Karpas-422 (cell line): ENCODE measurements at places on chromosomes 7 and 10. TPM values are rescaled to one million over a fixed set of nuclear protein-coding genes. Genes with fewer than 3 reads are reported as not detected.

The HSPA12A gene
- 0.07 TPM in 2 replicates for total RNA-seq

The GHRHR gene
- not detected in 2 replicates for total RNA-seq

The MSMB gene
- total RNA-seq: not detected in 2 replicates

The TBXAS1 gene
- total RNA-seq: not detected in 2 replicates

The HIP1 gene
- total RNA-seq: 0.34 and 0.47 TPM in 2 replicates

The LIPF gene
- 0.22 TPM in 1 of 2 replicates, not detected in the other for total RNA-seq

- H3K27me3 ChIP-seq: no peaks in the 10 kb centered on the region
- H3K4me1 ChIP-seq: peaks cover 51% of the 10 kb centered on the region
- DNase-seq: peak; percentile 92
- peak within 1 kb of the TSS; percentile 88 for H3K4me3 ChIP-seq
- H3K27ac ChIP-seq: peak within 1 kb of the TSS; percentile 88
These were observed at the start of gene SMURF1 for GRCh38 chr7:99143853-99144672. TSS of gene SMURF1 (minus strand) at chr7:99144108. CDS start at chr7:99143780, 328 bp downstream.

DNA sequence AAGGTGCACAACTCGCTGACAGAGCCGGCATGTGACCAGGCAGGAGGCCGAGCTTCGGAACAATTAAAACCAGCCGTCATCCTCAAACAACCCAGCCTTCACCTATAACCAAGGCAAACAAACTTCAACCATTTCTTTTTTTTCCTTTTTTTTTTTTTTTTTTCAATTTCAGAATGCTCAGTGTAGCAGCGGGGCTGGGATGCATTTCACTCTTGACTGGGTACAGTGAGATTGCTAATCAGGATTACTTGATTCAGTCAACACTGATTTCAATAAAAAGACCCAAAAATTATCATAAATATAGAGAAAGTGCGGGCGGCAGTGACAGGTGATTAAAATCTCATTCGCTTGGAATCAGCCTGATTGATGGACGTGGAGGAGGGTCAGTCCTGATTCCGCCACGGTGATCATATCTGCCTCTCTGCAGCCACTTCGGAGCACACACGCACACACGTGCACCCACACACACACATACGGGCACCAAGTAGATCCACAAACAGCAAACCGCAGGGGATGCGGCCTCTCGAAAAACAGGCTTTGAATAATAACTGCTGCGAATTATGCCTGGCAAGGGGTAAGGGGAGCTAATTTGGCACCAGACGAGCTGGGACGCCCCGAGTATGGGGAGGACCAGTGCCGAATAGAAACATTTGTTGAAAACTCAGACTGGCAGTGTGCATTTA is 31.2 kb downstream of the EBF3 start:
- DNase-seq: no peak
- no peaks in the 10 kb centered on the region for H3K4me1 ChIP-seq
- no peaks in the 10 kb centered on the region for H3K27me3 ChIP-seq
- H3K36me3 ChIP-seq: no peaks in the 10 kb centered on the region

- no peak overlapping the region for H3K4me3 ChIP-seq
- H3K27me3 ChIP-seq: no peaks in the 10 kb centered on the region
- H3K27ac ChIP-seq: no peak overlapping the region
These were observed 24.0 kb upstream of the INPP5F start for GRCh38 chr10:119701861-119702260.

- no peak overlapping the region for H3K4me3 ChIP-seq
- H3K27me3 ChIP-seq: no peaks in the 10 kb centered on the region
- H3K36me3 ChIP-seq: no peaks in the 10 kb centered on the region
- no peak overlapping the region for H3K27ac ChIP-seq
- peak; percentile 71 for DNase-seq
These were observed 9.2 kb downstream of the SGMS1 start for GRCh38 chr10:50614444-50615137.

GRCh38 chr7:234708-235553 is 42.6 kb downstream of the FAM20C start:
- no peaks in the 10 kb centered on the region for H3K27me3 ChIP-seq
- H3K4me3 ChIP-seq: no peak overlapping the region
- no peaks in the 10 kb centered on the region for H3K4me1 ChIP-seq
- no peaks in the 10 kb centered on the region for H3K36me3 ChIP-seq
- no peak overlapping the region for H3K27ac ChIP-seq
- no peak for DNase-seq

DNA sequence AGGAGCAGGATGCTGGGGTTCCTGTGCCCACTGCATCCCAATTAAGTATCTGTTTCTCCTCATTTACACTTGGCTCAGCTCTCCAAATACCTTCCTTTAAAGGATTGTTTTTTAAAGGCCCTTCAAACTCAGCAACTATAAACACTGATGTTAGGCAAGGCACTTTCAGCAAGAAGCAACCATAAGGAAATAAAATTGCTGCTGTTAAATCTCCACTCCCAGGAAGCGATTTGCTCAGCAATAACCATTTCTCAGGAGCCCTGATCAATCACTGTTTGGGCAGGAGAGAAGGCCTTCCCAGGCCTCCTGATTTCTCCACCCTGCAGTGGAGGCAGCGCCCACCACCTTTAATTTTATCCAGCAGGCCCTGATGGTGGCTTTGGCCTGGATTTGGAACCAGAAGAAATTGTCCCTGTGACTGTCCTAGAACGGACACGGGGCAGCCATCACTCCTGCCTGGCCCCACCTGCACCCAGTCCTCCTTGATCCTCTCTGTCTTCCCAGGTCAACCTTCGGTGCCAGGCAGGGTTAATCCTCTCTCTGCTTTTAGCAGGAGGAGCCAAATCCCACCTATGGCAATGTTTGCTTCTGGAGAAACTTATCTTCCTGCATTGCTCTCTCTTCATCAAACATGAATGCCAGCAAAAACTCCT is 199.8 kb downstream of the PLXNA4 start:
- no peak overlapping the region for H3K27ac ChIP-seq
- H3K36me3 ChIP-seq: no peaks in the 10 kb centered on the region
- no peaks in the 10 kb centered on the region for H3K4me1 ChIP-seq
- H3K27me3 ChIP-seq: no peaks in the 10 kb centered on the region; the same call in 1 of the 2 replicates
- DNase-seq: no peak
- H3K4me3 ChIP-seq: no peak overlapping the region

- no peak overlapping the region for H3K27ac ChIP-seq
- no peaks in the 10 kb centered on the region for H3K4me1 ChIP-seq
- H3K4me3 ChIP-seq: no peak overlapping the region
- H3K27me3 ChIP-seq: no peaks in the 10 kb centered on the region
- DNase-seq: no peak
These were observed 98.3 kb upstream of the PRSS58 start for GRCh38 chr7:142356166-142356565.

DNA sequence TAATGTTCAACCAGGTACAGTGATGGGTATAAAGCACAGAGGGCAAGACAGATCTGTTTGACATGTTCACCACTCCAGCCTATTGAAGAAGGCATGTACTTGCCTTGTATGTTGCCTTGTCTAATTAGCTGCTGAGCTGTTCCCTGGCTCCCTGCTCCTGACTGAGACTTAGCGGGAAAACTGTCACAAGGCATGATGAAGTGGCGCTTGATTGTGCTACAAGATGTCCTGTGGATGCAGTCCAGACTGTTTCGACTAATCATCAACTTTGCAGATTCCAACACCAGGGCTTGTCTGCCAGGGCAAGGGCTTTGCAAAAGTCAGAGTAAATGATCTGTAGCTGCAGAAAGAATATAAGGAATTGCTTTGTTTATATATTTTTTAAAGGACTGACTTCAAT is 136.2 kb upstream of the NRBF2 start:
- no peak overlapping the region for H3K27ac ChIP-seq
- no peak overlapping the region for H3K4me3 ChIP-seq
- H3K4me1 ChIP-seq: no peaks in the 10 kb centered on the region
- no peaks in the 10 kb centered on the region for H3K27me3 ChIP-seq
- no peaks in the 10 kb centered on the region for H3K36me3 ChIP-seq
- no peak for DNase-seq

GRCh38 chr10:60508037-60508436 is 118.4 kb upstream of the ANK3 start:
- peaks cover 11% of the 10 kb centered on the region for H3K4me1 ChIP-seq
- H3K27ac ChIP-seq: no peak overlapping the region
- no peaks in the 10 kb centered on the region for H3K27me3 ChIP-seq
- H3K36me3 ChIP-seq: no peaks in the 10 kb centered on the region

- DNase-seq: no peak
- no peaks in the 10 kb centered on the region for H3K27me3 ChIP-seq
- H3K27ac ChIP-seq: no peak overlapping the region
These were observed 514.3 kb upstream of the ADARB2 start for GRCh38 chr10:2251631-2252030.

- H3K36me3 ChIP-seq: peaks cover 22% of the 10 kb centered on the region
- no peak for DNase-seq
- no peaks in the 10 kb centered on the region for H3K27me3 ChIP-seq
These were observed 49.0 kb downstream of the ALOX5 start for GRCh38 chr10:45422866-45423659.

GRCh38 chr10:3382092-3382491 is 209.5 kb upstream of the PITRM1 start:
- H3K4me3 ChIP-seq: no peak overlapping the region
- no peak for DNase-seq
- H3K27ac ChIP-seq: no peak overlapping the region
- H3K36me3 ChIP-seq: 0 out of 2 replicates have a peak, but pooled peaks cover 2% of the 10 kb centered on the region
- H3K27me3 ChIP-seq: no peaks in the 10 kb centered on the region; the same call in 1 of the 2 replicates

DNA sequence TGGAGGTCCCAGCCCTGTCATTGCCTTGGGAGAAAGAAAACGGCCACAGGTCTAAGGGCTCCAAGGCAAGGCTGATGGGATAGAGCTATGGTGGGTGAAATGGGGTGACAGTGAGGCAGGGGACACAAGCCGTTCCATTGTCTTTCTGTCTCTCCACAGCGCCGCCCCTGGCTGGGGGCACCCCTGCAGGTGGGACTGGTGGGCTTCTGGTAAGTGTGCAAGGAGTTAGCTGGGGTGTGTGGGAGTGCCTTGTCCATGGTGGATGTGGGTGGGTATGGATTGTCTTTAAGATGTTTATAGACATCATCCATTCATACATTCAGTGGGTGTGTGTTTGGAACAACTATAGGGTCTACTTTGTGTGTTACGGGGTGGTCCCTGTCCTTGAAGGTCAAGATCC is 7.5 kb downstream of the SFXN3 start:
- no peaks in the 10 kb centered on the region for H3K27me3 ChIP-seq
- H3K4me1 ChIP-seq: peaks cover 19% of the 10 kb centered on the region
- no peaks in the 10 kb centered on the region for H3K36me3 ChIP-seq
- no peak overlapping the region for H3K4me3 ChIP-seq
